ENCODE measurements at places on chromosomes 11 and 22.
A peak's percentile ranks its signal among the peaks of the same experiment; 100 is the strongest.

DNA sequence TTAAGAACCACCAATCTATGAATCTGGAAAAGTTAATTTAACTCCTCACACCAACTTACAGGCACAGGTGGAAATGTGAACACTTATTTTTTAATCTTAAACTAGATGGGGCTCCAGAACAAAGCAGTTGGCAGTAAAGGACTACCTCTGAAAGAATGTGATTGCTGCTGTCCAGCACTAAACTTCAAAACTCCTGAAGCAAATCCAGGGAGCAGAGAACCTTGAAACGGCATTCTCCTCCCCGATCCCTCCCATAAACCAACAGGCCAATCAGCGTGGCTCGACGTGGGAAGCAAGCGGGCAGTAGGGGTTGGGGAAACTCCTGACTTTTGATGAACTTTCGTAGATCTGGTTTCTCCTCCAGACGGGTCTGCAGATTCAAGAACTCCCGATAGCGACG is 5.0 kb downstream of the SNX19 start:
- DNase-seq = no peak

DNA sequence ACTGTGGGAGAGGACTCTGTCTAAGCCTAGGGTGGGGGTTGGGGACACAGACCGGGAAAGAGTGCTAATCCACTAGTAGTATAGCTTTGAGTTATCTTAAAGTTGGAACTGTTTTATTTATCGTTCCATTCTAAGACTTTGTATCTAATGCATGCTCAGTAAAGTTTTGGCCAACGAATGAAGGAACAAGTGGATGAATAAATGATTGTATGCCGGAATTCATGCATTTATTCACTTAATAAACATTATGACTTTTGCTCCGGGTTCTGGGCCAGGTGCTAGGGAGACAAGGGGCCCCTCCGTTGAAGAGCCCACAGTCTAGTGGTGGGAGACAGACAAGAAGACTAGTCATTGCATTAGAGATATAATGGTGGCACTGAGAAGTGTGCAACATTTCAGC is 645 bp downstream of the RNF121 start:
- no peak for DNase-seq

GRCh38 chr11:82995754-82996398 is 75.8 kb downstream of the RAB30 start:
- DNase-seq = peak; percentile 32

DNA sequence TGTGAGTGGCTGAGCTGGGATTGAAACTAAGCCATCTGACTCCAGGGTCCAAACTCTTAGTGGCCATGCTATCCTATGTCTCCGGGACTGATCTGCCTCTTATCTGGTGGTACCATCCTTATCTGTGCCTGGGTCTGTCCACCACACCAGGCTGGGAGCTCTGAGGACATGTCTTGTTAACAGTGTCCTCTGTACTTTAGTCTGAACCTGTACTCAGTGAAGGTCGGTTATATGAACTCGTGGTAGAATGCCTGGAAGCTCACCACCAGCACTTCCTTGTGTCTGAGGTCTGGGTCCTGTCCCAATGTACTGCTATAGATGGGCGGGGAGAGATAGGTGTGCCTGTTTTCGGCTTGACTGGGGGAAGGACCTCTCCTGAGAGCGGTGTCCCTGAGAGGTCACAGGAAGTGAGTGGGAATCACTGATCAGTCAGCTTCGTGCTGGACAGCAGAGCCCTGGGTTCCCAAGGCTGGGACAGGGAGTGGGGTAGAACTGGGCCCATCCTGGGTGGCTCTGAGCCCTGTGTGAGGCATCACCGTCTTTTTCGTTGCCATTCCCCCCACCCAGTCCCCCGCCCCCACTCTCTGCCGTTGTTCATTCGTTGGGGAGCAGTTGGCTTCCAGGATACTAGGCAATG is 8.9 kb downstream of the MYO7A start:
- no peak for DNase-seq

GRCh38 chr11:77617892-77618291 is 19.7 kb downstream of the CLNS1A start:
- no peak for DNase-seq

- DNase-seq = no peak
Measured at GRCh38 chr11:33895752-33896137, 3.9 kb upstream of the LMO2 start.

All from activated CD4-positive, alpha-beta T cell treated with anti-CD3 and anti-CD28 coated beads for 48 hours (primary cell).